Pancreas (tissue), 10 donors: ENCODE measurements at places on chromosomes 5 and 9. TPM values are rescaled to one million over a fixed set of nuclear protein-coding genes. Genes with fewer than 3 reads are reported as not detected.

DNA sequence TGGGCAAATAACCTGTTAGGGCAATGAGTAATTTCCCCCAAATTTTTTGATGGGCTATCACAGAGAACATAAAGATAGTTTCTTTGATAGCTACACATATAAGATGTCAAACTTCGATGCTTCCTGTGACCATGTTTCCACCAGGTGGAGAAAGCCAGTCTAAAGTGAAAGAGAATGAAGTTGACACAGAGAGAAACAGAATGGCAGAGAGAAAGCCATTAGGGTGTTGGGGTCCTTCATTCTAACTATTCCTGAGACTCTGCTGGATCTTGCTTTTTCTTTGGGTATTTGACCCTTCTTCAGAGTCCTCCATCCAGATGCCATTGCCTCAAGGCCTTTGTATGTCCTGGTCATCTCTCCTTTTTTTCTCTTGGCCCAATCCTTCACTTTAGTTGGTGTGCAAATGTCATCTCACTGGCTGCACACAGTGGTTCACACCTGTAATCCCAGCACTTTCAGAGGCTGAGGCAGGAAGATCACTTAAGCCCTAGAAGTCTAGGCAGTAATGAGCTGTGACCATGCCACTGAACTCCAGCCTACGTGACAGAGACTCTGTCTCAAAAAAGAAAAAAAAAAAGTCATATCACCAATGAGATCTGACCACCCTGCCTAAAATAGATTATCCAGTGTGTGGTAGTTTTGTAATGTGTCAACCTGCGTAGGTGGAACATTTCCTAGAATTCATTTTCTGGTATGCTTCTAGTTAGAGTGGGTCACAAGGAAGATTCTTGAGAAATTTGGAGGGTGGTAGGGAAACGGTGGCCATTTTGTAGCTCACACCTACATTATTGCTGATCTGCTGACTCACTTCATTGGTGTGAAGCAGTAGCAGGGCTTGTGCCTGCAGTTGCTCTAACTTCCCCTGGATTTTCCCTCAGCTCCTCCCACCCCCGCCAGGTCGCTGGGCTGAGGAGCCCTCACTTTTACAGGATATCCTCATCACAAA, 20.8 kb upstream of the KIF2A start:
- no peak for DNase-seq

Gene ZNF608
- 10.7 TPM for total RNA-seq

GRCh38 chr5:139925650-139926640, 117.2 kb downstream of the NRG2 start:
- DNase-seq = no peak

Gene CCDC192
- total RNA-seq = not detected
